ENCODE measurements at places on chromosomes 4 and X. TPM values are rescaled to one million over a fixed set of nuclear protein-coding genes. Genes with fewer than 3 reads are reported as not detected.
A peak's percentile ranks its signal among the peaks of the same experiment; 100 is the strongest.

- no peak for DNase-seq
These were observed 1.8 kb downstream of the TMEM35A start for GRCh38 chrX:101080326-101081124.

GRCh38 chrX:68438575-68438974 is 5.3 kb upstream of the OPHN1 start:
- no peak for DNase-seq

DNA sequence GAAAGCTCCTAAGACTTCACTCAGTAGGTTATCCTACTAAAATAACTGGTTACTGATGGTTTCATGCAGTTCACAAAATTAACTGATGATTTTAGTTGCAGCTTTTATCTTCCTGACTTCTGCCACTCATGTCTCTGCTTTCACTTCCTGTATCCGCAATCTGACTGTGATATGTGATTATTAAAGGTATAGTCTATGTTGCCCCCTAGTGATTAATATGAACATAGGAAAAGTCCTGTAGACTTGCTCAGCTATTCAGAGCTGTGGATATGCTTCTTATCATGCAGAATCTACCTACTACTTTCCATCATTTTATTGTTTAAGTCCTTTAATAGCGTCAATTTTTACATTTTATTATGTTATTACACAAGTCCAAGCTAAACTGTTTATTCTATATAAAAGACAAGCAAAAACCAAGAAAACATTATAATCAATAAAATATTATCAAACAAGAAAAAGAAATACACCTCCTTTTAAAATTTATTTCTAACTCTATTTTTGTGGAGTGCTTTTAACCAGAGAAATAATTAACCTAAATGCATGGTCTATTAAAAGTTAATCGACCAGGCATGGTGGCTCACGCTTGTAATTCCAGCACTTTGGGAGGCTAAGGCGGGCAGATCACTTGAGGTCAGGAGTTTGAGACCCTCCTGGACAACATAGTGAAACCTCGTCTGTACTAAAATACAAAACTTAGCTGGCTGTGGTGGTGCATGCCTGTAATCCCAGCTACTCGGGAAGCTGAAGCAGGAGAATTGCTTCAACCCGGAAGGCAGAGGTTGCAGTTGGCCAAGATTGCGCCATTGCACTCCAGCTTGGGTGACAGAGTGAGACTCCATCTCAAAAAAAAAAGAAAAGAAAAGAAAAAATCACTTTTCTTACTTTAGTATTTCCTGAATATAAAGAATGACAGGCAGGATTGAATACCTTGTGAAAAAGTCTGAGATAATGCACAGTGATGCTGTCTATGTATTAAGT is 40.4 kb upstream of the TLR2 start:
- no peak for DNase-seq

GRCh38 chrX:74420196-74421035 is 877 bp upstream of the SLC16A2 start:
- peak; percentile 58 for DNase-seq

- DNase-seq = no peak
These were observed 69.8 kb downstream of the TMEM131L start for GRCh38 chr4:153535772-153536513.

GRCh38 chr4:140617499-140618248 is 48.9 kb upstream of the UCP1 start:
- no peak for DNase-seq

- DNase-seq = peak; percentile 19
These were observed 237.0 kb downstream of the SCFD2 start for GRCh38 chr4:53128706-53129357.

DNA sequence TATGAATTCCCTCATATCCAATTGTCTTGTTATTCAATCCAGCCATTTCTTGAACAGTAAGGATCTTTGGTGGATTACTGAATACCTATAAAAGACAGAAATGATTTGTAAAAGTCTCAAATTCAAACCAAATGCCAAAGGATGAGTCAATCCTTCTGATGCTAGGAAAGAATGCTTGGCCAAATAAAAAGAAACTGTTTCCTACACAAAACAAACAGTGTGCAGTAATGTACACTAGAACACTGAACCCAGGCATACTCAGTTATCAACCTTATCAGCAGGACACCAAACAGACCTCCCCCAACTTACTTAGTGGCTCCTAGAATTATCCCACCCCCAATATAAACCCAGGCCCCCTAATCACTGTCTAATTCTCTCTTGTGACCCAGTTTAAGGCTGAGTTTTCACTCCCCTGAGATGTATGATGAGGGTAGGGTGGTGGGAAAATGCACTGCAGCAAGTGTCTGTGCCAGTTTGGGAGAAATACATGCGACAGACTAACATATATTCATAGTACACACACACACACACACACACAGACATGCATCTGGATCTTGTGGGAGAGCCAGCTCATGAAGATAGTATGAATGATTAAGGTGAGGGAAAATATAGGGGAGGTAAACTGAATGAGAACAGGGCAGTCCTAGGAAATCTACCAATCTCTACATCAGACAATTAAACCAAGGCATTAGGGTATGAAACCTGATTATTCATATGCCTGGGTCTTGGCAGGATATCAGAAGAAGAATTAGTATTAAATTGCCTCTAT is 35.0 kb downstream of the CLDN2 start:
- DNase-seq = no peak

DNA sequence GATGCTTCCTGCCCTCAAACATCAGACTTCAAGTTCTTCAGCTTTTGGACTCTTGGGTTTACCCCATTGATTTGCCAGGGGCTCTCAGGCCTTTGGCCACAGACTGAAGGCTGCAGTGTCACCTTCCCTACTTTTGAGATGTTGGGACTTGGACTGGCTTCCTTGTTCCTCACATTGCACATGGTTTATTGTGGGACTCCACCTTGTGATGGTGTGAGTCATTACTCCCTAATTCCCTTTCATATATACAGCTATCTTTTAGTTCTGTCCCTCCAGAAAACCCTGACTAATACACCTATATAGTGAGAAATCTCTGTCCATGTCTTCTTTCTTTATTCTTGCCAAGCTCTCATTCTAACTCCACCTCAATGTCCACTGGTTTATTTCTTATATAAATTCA is 736.9 kb upstream of the HS3ST1 start:
- no peak for DNase-seq

JADE3 gene
- total RNA-seq = 8.4 TPM

IL2 gene
- total RNA-seq = 3.4 TPM

TIGD4 gene
- total RNA-seq = 0.92 TPM

Data from mucosa of gallbladder (tissue), 1 donor.